HS-27A (cell line): ENCODE measurements at places on chromosomes 12 and 14.

DNA sequence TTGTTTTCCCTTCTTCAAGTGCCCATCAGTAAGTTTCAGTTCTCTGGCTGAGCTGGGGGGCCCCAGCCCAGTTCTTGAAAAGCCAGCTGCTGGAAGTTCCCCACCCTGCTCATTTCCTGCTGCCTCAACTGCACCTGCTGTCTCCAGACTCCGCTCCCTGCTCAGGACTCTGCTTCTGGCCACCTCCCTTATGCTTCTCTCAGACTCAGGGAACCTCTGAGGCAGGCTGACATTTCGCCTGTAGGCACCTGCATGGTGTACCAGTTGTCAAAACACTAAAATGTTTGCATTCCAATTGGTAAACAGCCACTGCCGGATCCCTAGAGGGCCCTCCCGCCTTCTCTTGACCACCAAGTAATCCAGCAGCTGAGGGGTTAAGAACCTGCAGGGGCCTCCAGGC, 136.5 kb upstream of the VRK1 start:
- no peak for DNase-seq

GRCh38 chr12:122333142-122334087, 67.1 kb upstream of the VPS33A start:
- no peak for DNase-seq

- no peak for DNase-seq
Observed at GRCh38 chr12:56645201-56645716, 525 bp downstream of the ATP5F1B start.

DNA sequence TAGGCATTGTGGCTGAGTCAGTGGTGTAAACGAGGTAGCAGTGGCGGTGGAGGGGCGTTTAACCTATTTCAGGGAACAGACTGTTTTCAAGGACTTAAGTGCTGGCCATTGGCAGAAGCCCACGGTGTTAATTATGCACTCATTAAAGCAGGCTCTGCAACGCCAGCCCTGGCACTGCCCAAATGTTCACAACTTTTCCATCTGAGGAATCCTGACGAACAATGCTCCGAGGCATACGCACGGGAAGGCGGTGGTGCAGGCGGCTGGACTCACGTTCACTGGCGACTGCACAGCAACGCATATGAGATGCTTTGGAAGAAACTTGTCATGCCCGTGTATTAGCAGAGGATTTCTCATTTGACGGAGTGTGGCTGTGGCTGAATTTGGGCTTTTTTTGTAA, 70.6 kb upstream of the SLC24A4 start:
- no peak for DNase-seq

DNA sequence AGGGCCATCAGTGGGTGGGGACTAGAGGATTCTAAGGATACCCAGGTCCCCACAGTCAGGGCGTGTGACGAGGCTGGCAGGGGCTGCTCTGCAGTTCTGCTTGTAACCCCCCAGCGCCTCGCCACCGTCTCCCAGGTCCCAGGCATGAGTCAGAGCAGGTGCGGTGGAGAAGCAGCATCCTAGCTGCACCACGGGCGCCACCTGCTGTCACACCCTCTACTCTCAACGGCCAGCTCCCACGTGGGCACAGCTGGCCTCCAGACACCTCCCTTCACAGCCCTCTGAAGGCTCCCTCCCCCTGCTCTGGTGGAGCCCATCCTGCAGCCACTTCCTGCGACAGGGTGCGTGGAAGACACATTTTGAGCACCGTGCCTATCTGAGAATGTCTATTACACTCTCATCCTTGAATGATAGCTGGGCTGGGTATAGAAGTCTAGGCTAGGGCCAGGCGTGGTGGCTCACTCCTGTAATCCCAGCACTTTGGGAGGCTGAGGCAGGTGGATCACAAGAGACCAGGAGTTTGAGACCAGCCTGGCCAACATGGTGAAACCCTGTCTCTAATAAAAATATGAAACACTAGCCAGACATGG, 6.9 kb upstream of the NUDT14 start:
- no peak for DNase-seq

- no peak for DNase-seq
Observed at GRCh38 chr14:48731260-48731659, 854.9 kb downstream of the RPS29 start.

DNA sequence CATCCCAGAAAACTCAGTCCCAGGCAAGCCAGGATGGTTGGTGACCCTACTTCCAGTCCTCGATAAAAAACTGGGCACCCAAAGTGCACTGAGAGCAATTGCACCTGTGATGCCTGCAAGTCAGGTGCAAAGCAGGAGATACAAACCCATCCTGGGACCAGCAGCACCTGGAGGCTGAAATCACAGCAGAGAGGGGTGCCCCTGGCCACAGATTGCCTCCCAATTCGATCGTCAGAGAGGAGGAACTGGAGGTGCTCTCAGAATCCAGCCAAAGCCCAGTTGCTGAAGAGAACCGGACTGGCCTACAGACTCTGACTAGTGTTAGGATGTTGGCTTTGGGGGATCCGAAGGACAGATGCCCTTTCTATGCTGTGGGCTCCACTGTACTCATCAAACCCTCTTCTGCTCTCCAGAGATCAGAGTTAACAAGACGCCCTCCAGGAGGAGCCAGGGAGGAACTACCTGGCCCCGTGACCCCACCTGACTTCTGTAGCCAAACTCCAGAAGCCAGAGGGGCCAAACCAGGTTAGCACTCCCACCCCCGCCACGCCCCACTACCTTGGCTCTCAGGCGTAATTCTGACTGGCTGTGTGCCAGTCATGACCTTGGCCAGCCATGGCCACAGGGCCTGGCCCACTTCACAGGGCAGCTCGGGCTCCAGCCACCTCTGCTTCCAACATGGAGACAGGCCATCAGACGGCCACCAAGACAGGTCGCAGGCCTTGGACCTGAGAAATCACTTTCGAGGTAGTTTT, 284.5 kb upstream of the RTL1 start:
- no peak for DNase-seq

- DNase-seq = no peak
Observed at GRCh38 chr14:101602466-101602840, 41.2 kb downstream of the DIO3 start.

DNA sequence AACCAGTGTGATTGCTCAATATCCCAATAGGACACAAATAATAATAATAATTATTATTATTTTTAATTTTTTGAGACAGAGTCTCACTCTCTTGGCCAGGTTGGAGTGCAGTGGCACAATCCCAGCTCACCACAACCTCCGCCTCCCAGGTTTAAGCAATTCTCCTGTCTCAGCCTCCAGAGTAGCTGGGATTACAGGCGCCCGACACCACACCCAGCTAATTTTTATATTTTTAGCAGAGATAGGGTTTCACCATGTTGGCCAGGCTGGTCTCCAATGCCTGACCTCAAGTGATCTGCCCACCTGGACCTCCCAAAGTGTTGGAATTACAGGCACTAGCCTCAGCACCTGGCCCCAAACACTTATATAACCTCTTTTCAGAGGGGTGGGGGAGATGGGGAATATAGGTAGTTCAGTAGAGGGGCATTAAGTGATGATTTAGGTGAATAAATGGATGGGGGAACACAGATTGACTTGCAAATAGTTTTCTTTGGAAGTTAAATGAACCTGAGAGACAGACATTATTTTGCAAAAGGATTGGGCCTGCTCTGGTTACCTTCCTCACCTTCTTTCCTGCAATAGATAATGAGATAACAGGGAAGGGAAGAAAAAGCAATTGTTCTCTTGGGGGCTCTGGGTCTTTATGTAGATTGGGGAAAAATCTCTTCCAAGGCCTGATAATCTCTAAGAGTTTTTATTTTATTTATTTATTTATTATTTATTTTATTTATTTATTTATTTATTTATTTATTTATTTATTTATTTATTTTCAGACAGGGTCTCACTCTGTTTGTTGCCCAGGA, 57.7 kb downstream of the RESF1 start:
- DNase-seq = no peak

DNA sequence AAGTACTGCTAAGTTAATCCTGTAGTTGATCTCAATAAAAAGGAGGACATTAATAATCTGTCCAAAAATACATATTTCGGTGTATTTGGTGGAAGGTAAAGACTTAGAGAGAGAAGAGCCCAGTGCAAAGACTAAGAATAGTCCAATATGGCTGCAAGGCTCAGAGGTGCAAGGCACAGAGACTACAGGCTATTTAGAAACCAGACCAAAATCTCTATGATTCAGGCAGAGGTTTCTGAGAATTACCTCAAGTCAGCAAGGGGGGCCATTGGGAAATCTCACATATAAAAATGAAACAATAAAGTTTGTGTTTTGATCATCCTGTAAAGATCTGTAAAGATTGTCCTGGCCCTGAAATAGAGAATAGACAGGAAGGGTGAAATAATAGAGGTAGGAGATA, 1173.0 kb downstream of the VRK1 start:
- no peak for DNase-seq

- no peak for DNase-seq
Observed at GRCh38 chr14:102089621-102090343, 2.9 kb upstream of the HSP90AA1 start.

GRCh38 chr12:119838826-119839600, 38.1 kb downstream of the CIT start:
- no peak for DNase-seq

- DNase-seq = no peak
Observed at GRCh38 chr12:52813885-52814709, at the start of gene KRT4. Gene KRT4, minus strand, starts transcription at chr12:52814116. Its CDS starts 58 bp downstream, at chr12:52814058.
